NCI-H526 (cell line): ENCODE measurements at places on chromosomes 7 and 10.

DNA sequence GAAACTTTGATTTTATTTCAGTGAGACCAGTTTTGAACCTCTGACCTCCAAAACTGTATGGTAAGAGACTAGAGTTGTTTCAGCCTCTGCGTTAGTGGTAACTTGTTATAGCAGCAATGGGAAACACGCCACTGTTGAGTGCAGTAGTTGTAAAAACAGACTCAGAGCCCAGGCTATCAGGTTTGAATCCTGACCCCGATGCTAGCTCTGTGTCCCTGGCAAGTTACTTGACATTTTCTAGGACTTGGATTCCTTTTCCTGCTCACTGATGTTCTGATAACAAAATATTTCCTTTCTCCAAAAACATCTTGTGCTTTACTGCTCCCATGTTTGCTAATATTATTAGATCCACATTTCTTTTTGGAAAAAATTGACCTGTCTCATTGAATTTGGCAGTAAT lies 131.0 kb downstream of the PLXDC2 start:
- no peak for DNase-seq

DNA sequence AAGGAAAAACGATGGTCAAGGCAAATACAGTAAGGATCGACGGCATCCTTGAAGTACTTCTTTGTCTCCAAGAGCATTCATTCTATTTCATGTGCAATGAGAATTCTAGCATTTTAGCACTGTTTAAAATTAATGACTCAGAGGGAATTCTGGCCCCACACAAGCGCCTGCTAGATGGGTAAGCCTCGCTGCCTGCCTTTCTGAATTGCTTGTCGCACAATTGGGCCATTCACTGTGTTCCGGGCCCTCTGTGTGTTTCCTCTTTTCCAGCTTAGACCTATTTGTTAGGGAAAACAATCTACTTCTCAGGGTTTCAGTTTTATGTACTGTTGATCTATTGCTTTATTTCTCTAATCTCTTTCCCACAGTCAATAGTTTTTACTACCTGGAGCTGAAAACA lies 204.7 kb upstream of the ZNF32 start:
- no peak for DNase-seq

DNA sequence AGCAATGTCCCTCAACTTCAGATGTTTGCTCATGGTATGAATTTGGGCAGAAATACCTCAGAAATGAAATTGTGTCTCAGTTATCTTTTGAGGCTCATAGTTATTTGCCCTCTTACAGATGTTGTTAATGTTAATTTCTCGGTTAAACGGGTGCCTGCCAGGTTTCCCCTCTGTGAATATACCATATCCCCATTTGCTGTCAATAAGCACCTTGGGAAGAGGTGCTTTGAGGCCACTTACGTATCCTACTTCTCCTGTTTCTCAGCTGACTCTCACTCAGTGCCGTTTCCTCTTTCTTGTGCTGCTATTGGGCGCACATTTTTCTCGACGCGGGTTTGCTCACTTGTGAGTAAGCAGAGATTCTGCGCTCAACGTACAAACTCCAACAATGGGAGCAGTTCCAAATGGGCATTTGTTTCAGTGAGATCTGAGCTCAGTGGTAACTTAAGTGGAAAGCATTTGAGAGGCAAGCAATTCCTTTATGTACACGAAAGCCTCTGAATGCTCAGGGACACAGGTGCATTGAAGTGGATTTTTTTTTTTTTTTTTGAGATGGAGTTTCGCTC lies 34.8 kb upstream of the JAKMIP3 start:
- DNase-seq, result no peak

DNA sequence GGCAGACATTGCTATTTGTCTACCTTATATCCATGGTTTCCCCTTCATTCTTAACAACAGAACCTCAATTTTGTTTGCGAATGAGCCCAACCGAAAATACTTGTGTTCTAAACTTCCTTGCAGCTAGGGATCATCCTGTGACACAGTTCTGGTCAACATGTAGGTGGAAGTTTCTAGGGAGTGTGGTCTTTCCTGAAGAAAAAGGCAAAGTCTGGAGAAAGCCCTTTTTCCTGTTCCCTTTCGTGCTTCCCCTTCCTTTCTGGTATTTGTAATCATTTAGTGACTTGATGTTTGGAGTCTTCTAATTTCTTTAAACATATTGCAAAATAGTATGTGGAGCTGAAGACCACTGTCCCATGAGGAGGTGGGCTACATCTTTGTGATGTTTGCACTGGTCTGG lies 2.9 kb upstream of the IFRD1 start:
- no peak for DNase-seq

- no peak for DNase-seq
These were observed 560.9 kb downstream of the DNAJB6 start for GRCh38 chr7:157897681-157898080.

- DNase-seq, result no peak
These were observed 78.0 kb downstream of the FAM13C start for GRCh38 chr10:59284118-59284975.
